ENCODE measurements at places on chromosomes 1 and 21.

DNA sequence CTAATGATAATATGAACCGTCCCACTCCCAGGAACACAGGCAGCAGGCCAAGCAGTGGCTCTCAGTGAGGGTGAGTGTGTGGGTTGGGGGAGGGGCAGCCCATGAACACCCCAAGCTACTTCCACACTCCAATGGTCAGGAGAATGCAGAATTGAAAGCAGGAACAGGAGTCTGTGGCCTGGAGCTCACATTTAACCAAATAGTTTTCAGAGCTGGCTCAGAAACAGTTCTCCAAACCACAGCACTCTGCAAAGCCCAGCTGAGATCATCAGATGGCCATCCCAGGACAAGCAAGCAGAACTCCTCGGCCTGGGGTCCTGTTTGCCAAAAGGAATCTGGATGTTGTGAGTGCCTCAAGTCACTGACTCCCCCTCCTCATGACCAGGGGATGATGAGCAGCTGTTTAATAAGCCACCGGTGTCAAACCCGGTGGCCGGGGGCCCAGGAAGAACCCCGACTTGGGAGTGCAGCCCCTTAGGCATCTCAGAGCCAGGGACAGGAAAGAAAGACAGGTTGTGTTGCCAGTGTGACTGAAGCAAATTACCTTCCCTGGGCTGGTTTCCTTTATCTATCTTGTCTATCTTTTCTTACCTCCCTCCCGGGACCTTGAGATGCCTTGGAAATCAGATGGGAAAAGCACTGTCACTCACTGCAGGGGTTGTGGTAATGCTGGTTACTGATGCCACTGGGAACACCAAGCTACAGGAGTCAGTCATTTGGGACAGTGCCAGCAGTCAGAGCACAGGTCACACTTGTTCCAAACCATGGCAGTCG, 20.4 kb downstream of the DEGS1 start:
- peak; percentile 88 for DNase-seq

GRCh38 chr1:243428084-243428483, 172.2 kb downstream of the SDCCAG8 start:
- DNase-seq, result no peak

- no peak for DNase-seq
Measured at GRCh38 chr1:47618222-47618720, 180.4 kb downstream of the FOXD2 start.

DNA sequence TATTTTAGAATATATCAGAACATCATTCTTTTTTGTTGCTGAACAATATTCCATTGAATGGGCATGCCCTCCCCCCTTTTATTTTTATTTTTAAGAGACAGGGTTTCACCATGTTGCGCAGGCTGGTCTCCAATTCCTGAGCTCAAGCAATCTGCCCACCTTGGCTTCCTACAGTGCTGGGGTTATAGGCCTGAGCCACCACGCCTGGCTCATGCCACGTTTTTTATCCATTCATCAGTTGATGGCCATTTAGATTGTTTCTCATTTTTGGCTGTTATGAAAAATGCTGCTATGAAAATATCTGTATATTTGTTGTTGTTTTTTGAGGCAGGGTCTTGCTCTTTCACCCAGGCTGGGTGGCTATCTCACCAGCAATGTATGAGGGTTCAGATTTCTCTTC, 19.8 kb downstream of the SPEN start:
- DNase-seq, result no peak

DNA sequence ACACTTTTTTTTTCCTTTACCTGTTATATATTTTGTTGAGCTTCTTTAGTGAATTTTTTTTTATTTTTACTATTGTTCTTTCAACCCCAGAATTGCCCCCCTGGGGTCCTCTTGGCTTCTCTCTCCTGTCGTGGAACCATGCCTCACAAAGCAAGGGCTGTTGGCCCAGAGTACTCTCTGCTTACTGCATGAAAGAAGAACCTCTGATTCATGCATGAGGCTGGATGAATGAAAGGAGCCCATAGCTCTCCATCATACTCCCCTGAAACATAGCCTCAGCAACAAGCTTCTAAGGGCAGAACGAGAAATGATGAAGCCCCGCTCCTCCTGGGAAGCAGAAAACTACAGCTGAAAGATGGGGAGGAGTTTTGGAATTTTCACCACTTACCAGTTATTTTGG, 1441.0 kb downstream of the BRINP3 start:
- no peak for DNase-seq

DNA sequence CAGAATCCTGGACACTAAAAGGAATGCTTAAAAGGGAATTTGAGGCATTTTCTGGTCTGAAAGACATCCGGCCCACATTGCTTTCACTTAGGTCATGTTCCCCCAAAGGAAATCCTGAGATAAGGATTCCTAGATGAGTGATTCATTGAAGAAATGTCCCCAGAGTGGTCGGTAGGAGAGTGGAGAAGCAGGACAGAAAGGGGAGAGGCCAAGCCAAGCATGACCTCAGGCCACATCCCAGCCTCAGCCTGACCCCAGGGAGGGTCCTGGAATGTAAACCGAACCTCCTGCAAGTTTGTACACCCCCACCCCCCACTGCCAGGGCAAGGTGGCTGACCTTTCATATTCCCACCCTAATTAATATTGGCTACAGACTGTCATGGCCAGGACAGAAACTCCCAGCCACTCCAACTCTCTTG, 16.6 kb downstream of the HIVEP3 start:
- DNase-seq, result no peak

GRCh38 chr21:22900490-22900889, 1902.3 kb downstream of the NCAM2 start:
- peak; percentile 28 for DNase-seq

GRCh38 chr1:44655609-44656008, 18.7 kb downstream of the TMEM53 start:
- peak; percentile 40 for DNase-seq

- peak; percentile 66 for DNase-seq
Measured at GRCh38 chr1:1281533-1282321, 1.5 kb downstream of the SCNN1D start.

DNA sequence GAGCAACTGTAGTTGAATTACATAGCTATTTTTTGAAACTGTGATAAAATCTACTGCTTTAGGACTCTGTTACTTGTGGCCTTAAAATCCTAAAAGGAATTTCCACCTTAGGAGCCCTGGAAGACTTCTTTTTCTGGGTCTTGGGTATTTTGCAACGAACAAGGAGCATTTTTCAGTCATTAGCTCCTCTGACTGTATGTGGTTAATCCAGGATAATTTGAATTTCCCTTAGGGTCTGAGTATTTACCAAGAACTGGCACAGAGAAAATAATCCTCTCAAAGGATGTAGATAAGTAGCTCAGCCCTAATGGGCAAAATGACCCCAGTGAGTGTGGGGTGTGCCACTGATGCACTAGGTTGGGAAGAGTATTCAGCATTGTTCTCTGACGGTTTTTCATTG, 170.4 kb downstream of the VAV3 start:
- DNase-seq, result no peak

GRCh38 chr1:246043556-246043955, 463.5 kb downstream of the SMYD3 start:
- no peak for DNase-seq

GRCh38 chr1:208533746-208534598, 289.8 kb upstream of the PLXNA2 start:
- DNase-seq, result no peak

DNA sequence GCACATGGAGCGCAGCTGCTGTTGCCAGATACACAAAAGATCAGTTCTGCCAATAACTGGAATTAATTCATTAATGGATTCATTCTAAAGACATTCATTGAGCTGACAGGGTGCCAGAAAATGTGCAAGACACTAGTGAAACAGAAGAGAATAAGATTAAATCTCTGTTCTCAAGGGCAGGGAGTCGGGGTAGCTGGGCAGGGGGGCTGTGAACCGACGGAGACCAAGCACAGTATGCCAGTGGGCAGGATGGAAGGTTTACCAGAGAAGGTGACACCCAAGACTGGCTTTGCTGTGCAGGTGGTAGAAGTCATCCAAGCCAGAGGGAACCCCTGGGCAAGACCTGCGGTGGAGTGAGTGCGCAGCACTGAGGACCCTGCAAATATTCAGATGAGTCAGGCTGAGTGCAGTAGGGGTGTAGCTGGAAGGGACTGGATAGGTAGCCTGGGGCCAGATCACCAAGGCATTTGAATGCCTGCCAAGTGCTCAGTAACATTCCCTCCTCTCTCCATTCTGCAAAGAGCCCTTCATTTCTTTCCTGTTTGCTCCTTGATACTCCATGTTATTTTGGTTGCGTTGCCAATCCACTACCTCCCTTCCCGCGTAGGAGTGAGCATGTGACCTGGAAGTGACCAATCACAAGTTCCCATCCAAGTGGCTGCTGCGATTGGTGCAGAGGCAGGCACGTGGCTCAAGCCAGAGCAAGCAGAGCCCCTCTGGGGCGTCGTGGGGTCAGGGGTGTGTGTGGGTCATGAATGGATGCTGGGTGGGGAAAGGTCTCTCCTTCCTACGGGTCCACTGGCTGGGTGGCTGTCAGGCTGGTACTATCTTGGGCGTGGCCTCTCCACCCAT, 413.1 kb downstream of the PTPRU start:
- DNase-seq, result no peak

DNA sequence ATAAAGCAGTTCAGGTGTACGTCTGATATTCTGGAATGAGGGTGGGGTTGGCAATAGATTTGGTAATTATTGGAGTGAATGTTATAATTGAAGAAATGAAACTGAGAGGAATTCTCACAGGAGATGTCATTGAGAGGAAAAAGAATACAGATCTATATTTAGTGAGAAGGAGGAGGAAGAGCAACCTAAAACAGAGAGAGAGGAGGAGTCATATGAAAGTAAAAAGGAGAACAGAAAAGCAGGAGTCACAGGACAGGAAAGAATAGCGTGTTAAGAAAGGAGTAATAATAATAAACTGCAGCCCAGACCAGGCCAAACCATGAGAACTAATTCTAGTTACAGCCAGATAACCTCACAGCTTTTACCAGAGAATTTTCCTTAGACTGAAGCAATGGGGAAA, 62.7 kb upstream of the MROH9 start:
- peak; percentile 51 for DNase-seq

- peak; percentile 88 for DNase-seq
Measured at GRCh38 chr1:109640285-109640865, 15.5 kb upstream of the GSTM4 start.

DNA sequence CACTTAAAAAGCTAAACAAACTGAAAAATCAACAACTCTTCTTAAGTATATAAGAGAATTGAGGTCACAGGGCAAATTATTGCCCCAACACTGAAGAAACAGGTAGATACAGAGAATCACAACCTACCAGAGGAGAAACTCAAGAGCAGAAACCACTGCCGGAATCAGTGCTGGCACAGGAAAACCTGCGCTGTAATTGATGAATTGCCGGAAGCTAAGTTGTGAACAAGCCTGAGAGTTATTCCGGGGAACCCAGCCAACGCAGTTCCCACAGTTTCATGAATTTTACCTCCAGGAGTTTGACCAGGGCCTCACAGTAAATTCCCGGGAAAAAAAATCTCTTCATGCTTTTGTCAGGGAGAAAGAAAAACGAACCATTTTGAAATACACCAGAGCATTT, 657.1 kb upstream of the BRINP3 start:
- DNase-seq, result no peak

- peak; percentile 96 for DNase-seq
Measured at GRCh38 chr1:161082996-161083747, 6.2 kb downstream of the NECTIN4 start.

GRCh38 chr1:230578616-230579015, 63.7 kb upstream of the COG2 start:
- no peak for DNase-seq

- peak; percentile 85 for DNase-seq
Measured at GRCh38 chr1:185044981-185045813, at the start of gene RNF2. TSS of gene RNF2 (plus strand) at chr1:185045558. CDS start at chr1:185087554, 41,996 bp downstream.

DNA sequence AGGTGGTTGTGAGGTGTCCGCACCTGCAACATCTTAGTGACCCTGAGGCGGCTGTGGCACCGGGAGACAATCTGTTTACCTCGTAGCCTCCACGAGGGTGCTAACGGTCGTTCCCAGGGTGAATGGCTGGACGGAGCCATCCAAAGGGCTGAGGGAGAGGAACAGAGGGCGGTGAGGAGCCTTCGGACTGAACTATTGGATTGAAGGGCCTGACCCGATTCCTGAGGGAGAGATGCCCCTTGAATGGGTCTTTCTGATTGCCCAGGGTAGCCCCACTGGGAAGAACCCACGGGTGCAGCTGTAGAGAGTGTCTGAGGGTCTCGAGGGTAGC, 2.3 kb downstream of the NR5A2 start:
- no peak for DNase-seq

- peak; percentile 72 for DNase-seq
Measured at GRCh38 chr1:15799004-15799867, 8.2 kb downstream of the UQCRHL start.

DNA sequence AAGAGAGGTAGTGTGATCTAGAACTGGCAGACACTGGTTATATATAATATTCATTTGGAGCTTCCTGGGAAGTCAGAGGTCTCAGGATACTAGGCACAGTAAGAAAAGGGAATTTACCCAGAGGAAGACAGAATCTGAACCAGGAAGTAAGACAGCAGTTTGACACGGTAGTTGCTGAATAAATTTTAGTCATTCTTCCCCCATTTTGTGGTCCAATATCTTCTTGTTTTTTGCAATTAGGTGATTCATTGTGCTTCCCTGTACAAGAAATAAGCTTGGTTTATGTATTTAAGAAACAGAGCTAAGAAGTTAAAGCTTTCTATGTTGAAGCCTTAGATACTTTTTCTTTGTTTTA, 1.3 kb downstream of the TMEM167B start:
- DNase-seq, result peak; percentile 83

DNA sequence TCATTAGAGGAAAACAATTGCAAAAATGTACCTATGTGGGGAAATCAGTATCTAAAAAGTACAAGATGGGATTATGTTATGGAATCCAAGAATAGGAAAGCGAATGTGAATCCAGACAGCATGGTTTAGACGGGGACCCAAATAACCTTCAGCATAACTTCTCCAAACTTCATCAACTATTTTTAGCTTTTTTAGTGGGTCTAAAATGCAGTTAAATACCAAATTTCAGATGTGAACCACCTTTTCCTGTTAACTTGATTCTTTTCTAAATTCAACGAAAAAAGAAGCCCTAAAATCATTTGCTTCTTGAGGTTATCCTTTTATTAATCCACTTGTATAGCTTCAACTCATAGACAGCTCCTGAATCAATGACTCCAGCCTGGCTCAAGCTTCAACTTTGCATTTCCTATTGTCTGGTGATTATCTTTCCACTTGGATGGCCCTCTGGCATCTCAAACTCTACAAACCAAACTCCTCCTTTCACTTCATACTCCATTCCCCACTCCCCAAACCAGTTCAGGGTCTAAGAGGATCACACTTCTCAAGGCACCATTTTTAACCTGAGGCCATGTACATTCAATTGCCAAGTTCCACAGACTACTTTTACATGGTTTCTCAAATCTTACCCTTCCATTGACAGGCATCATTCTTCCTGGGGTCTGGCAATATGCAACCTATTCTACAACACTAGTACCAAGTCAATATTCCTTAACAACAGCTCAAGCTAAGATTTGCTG, 7.4 kb downstream of the ERRFI1 start:
- DNase-seq, result no peak

Measured in suppressor macrophage treated with lipopolysaccharide for 4 hours (primary cell).